ENCODE measurements at places on chromosomes 11 and 22. TPM values are rescaled to one million over a fixed set of nuclear protein-coding genes. Genes with fewer than 3 reads are reported as not detected.

The KCNE3 gene
- total RNA-seq: 0.09 TPM

The C11orf42 gene
- not detected for total RNA-seq

The C11orf97 gene
- not detected for total RNA-seq

The ZNF214 gene
- total RNA-seq: 1.0 TPM

The WT1 gene
- total RNA-seq: not detected

The MPPED2 gene
- total RNA-seq: not detected

The P2RX3 gene
- total RNA-seq: not detected

The PRODH gene
- not detected for total RNA-seq

The RAG2 gene
- not detected for total RNA-seq

The GGTLC2 gene
- not detected for total RNA-seq

GRCh38 chr22:23831781-23832180 lies 7.0 kb downstream of the DERL3 start:
- DNase-seq: no peak

DNA sequence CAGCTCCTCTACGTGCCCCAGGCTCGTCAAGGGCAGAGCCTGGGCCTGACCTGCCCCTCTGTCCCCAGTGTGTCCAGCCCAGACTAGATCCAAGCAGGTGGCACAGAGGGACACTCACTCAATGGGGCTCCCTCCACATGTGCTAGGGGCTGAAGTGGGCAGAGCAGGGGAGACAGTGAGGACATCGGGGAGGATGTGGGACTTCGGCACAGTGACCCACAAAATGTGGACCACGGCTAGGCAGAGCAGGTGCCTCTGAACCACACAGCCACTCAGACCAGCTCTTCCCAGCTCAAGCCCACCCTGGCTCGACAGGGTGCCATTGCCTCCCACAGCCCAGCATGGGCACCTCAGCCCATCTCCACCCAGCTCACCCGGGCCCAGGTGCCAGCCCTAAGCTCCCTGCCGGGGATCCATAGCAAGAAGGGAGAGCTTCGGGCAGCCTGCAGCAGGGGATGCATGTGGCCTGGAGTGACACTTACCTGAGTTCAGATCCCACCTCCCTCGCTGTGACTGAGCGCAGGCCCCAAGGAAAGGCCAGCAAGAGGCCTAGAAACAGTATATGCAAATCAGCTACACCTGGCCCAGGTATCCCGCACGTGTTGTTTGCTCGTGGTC lies 46.9 kb upstream of the RTL6 start:
- no peak for DNase-seq

DNA sequence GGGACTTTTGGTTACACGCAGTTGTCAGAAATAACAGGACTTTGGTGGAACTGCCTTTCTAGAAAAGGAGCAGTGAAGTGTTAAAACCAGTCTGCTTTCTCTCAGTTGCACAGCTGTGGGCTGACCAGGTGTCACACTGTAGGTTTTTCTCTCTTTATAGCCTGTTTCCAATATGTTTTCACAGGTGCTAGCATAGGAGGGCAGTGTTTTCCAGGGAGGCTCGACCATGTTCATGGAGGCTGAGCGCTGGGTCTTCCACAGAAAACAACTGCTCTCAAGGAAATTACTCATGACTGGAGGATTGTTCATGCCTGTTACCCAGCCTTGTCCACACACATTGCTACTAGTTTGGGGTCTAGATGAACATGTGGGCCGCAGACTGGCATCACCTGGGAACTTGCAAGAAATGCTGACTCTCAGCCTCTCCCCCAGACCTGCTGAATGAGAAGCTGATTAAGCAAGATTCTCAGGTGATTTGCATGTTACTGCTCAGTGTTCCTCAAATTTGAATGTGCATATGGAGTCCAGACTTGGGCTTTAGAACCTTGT lies 157.7 kb downstream of the MAML2 start:
- DNase-seq: no peak

GRCh38 chr11:62832336-62833234 lies at the start of gene TEX54:
TSS of gene TEX54 (minus strand) at chr11:62832841.
- no peak for DNase-seq

DNA sequence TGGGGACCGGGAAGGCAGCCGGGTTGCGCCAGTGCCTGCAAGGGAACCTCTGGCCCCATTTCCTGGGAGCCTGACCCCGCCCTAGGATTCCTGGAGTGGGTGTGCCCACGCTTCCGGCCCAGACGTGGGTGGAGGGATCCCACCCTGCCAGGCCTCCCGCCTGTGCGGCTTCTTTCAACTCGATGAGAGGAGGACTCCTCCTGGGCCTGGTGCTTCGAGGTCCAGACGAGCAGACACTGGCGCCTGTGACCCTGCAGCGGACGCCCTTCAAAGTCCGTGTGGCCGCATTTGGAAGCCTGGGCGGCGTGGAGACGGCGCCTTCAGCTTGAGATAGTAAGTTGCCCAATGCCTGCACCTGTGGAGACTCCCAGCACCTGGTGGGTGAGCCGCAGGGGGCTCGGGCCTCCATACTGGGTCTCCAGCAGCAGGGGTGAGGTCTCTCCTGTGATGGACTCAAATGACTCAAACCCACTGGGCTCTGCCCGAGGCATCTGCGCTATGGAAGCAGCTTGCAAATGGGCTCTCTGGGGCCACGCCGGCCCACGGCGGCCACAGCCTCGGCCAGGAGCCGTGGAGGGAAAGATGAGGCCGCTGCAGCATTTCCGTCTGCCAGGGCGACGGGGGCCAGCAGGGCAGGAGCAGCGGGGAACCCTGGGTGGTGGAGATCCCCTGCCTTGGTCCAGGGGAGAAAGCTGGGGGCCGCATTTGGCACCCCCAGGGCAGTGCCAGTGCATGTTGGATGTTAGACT lies 64.3 kb upstream of the PPARA start:
- no peak for DNase-seq

GRCh38 chr11:84249344-84250135 lies 963.4 kb upstream of the CCDC90B start:
- DNase-seq: no peak

- DNase-seq: no peak
Observed at GRCh38 chr11:65121447-65121864, 478 bp downstream of the FAU start.

DNA sequence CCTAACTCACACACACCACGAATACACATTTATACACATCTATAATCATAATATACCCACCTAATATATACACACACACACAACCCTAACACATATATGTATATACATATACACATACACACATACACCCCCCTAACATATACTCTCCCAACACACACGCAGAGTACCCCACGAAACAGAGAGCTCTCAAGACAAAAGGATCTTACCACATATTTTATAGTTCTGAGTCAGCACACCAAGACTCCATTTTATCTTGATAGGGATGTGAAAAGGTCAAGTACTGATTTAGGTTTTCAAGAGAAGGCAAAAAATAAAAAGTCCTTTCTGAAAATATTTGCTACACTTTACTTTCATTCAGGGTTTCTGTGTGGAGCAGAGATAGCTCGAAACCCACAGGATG lies 1207.2 kb downstream of the LRRC4C start:
- DNase-seq: no peak

GRCh38 chr11:112381578-112381977 lies 120.9 kb upstream of the PLET1 start:
- no peak for DNase-seq

GRCh38 chr11:111422494-111423249 lies 43.6 kb upstream of the POU2AF1 start:
- DNase-seq: no peak

GRCh38 chr11:97996762-97997161 lies 1024.0 kb upstream of the CNTN5 start:
- no peak for DNase-seq

GRCh38 chr22:41442240-41442792 lies 4.3 kb downstream of the TOB2 start:
- no peak for DNase-seq

DNA sequence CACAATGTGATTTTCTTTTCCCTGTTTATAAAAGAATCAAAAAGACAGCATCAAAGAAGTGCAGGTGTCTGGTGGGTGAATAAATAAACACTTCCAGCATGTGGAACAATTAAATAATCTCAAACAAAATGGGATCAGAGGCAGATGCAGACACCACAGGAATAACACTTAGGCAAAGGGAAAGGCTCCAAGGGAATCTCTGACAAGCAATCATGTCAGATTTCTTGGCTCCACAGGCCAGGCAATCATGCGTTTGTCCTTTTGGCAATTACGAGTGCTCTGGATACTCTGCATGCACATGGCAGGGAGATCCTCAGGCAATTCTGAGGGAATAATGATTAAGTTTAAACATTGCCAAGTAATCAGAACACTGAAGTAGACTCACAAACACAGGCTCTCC lies 403.5 kb upstream of the LUZP2 start:
- no peak for DNase-seq

GRCh38 chr11:17927681-17928343 lies 85.0 kb downstream of the SERGEF start:
- DNase-seq: peak; percentile 28

Data from HFFc6 (cell line).